Right lung (tissue), 10 donors: ENCODE measurements at places on chromosomes 4 and X.

DNA sequence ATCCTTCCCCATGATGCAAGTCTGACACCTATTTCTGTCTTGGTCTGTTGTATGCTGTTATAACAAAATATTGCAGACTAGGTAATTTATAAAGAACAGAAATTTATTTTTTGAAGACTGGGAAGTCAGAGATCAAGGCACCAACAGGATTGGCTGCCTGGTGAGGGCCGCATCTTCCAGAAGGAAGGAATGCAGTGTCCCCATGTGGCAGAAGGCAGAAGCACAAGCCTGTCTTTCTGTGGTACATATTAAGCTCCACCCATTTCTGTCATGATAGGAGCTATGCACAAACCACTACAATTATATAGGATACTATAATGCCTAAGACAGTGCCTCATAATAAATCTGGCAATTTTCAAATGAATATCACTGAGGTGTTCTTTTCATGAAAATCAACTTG is 502.3 kb upstream of the DIAPH2 start:
- DNase-seq: no peak

- peak; percentile 29 for DNase-seq
Observed at GRCh38 chr4:158850800-158851644, 82.2 kb downstream of the FNIP2 start.

DNA sequence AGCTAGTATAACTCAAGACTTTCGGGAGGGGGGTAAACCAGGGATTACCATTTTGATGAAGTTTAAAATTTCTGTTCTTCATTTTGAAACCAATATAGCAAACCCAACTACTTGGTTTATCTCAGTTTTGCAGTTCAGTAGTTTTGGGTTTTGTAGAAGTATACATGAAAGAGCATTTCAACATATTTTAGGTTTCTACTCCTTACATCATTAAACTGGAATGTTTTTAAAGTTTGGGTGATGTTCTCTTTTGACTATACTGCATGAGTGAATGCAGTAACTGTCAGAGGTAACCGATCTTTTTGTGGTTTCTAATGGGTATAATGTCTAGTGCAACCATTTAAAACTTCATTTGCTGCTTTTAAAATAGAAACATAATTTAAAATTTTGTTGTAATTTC is 248.3 kb upstream of the MAD2L1 start:
- DNase-seq: no peak

DNA sequence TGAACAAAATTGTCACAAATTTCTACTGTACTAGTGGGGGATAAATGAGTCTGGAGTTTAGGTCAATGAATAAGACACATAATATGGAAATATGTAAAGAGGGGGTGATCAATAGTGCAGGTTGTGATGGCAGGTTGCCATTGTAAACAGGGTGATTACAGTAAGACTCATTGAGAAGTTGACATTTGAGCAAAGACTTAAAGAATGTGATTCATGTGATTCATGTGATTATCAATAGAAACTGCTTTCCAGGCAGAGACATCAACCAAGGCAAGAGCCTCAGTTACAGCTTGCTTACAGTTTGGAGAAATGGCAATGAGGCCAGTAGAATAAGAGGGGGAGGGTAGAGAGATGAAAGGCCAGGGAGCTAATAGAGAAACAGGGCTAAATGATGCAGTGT is 45.8 kb upstream of the GIMD1 start:
- no peak for DNase-seq

DNA sequence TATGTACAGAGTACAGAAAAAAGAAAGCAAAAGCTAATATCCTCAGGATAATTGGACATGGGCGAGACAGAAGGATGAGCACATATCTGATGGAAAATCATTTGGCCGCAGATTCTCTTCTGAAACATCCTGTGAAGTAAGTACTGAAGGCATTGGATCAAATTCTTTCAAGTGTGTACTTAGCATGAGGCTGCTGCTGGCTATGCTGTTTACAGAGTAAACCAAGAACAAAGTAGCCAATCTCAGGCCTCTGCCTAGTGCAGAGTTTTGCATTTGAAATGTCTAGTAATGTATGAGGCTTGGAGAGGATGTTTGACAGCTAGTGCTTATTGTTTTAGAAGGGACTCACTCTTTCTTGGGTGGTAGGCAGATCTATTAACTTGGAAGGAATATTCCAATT is 128.5 kb downstream of the MAGEC2 start:
- no peak for DNase-seq

DNA sequence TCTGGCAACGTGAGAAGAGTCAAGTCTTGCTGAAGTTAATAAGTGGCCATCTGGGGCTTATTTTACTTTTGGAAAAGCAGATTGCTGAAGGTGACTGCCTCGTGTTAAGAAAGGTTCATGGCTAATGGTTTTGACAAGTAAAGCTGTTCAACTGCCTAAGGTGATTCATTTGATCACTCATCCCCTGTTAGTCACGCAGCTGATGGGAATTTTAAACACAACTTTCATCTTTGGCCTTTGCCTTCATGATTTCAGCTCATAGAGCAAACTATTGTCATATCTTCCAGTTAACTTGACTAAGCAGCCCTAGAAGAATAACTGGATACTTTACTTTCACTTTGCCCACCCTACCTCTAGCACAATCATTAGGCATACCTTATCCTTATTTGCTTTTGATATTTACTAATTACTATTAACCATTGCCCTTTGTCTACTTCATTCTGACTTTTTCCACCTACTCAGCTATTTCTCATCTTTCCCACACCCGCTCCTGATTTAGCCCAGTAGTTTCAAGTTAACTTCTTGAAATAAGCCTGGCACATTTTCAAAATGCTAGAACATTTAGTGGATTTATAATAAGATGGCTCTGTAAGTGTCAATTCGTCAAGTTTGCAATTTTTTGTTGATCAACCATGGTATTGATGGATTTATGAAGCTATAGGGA is 170.6 kb upstream of the S100G start:
- no peak for DNase-seq

GRCh38 chrX:43656005-43656494 is at the start of gene MAOA:
MAOA (plus strand) TSS chrX:43656299; CDS start chrX:43656342, 43 bp downstream.
- DNase-seq: peak; percentile 68

- no peak for DNase-seq
Observed at GRCh38 chr4:107733431-107733925, 13.4 kb upstream of the PAPSS1 start.

DNA sequence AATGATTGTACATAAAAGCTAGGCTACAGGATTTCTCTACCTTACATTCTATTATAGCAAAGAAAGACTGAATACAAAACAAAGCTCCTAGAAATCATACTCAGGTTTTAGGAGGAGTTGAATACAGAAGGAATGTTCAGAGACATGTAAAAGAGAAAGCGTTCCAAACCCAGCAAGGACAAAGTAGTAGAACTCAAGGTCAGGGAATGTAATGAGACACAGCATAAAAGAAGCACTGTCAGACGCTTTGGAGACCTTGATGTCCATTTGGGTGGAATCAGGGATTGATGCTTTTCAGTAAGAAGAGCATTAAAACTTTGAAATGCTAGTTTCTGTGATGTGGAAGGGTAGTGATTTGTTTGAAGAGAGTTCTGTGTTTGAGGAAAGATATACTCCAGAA is 303.6 kb downstream of the PCDH7 start:
- no peak for DNase-seq

DNA sequence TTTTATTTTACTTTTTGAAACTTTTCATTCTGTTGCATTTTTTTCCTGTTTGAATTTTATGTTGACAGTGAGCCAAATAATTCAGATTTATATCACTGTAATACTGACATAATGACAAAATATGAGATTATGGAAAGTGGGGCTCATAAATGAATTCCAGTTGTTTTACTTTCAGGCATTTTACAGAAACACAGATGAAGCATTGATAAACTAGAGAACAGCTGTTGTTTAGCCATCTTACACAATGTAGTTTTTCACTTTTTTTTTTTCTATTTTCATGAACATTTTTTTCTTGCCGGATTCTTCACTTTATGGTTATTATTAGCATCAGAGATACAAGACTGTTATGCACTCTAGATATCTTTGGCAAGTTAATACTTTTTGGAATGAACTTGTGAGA is 91.7 kb upstream of the PAQR3 start:
- DNase-seq: no peak

DNA sequence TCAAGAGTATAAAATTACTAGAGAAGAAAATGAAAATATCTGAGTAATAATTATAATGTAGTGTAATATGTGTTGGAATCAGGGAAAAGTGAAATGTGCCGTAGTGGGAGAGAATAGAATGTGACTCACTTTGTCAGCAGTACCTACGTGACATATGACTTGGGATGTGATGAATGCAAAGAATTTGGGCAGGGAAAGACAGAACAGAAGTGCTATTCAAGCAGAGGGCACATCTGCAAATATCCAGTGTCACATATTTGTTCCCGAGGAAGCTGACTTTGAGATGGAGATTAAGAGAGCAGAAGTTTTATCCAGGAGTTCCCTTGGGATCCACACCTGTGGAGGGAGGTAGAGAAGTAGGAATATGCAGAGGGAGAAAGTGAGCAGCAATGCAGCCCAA is 69.3 kb upstream of the HS3ST1 start:
- no peak for DNase-seq

DNA sequence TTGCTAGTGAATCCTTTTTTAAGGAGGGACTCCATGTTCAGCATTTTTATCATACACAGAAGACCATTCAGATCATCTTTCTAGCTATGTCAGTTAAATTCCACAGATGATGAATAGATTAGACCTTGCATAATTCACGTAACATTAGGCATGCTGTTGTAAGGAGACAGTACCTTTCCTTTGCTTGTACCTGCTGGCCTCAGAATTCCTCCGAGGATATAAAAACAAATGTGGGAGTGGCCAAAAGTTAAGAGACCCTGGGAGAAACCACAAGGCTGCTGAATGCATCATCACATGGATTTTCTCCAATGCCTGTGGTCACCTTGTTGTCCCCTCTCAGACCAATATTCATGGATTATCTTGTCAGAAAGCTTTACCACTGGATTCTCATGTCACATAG is 201.4 kb downstream of the MAGEB17 start:
- DNase-seq: no peak

DNA sequence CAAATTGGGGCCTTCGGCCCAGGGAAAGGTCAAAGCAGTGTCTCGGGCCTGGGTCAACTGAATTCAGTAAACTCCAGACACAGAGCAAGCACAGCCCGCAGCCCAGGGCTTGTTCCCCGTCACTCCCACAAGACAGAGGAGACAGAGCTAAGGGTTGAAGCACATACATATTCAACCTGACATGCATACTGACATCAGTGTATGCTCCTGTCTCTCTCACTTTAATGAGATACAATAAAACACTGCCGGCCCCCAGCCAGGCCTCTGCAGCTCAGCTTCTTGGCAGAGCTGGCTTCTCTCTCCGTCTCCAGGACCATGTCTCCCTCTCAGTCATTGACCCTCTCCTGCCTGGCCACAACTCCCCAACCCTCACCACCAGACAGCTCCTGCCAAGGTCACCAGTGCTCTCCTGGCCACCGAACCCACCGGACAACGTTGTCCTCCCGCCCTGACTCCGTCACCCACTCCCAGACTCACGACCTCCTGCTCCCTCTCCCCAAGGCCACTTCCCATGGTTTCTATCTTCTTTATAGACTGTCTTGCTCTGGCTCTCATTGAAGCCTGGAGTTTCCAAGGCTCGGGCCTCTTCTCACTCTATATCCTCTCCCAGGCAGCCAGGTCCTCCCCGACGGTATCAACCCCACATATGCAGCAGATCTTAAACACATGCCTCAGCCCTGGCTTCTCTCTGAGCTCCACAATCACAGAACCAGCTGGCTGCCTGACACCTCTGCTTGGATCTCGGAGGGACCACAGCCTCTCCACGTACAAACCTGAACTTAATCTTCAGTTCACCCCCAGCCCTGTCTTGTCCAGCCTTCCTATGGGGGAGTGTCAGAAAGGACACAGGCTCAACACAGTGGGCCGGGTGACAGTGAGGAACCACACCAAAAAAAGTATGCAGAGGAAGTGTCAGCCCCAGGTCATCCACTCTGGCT is 67.7 kb upstream of the C4orf50 start:
- DNase-seq: no peak

GRCh38 chr4:130077275-130077674 is 981.3 kb downstream of the C4orf33 start:
- DNase-seq: no peak

- DNase-seq: peak; percentile 83
Observed at GRCh38 chr4:6746721-6747293, 30.8 kb downstream of the BLOC1S4 start.

DNA sequence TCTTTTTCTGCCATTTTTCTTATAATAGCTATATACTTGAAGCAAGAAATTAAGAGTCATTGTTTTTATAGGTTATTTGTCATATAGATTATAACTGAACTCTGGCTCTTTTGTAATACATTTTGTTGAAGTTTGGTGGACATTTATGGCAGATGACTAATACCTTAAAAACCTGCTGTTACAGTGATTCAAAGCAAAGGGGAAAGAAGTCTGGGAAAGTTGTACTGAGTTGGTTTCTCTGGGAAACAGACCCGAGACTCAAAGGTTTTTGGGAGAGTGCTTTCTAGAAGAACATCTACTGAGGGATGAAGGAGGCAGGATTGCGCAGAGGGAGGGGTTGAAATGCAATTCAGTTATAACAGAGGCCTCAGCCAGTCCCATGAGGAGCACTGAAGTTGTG is 35.9 kb downstream of the NAP1L5 start:
- no peak for DNase-seq

DNA sequence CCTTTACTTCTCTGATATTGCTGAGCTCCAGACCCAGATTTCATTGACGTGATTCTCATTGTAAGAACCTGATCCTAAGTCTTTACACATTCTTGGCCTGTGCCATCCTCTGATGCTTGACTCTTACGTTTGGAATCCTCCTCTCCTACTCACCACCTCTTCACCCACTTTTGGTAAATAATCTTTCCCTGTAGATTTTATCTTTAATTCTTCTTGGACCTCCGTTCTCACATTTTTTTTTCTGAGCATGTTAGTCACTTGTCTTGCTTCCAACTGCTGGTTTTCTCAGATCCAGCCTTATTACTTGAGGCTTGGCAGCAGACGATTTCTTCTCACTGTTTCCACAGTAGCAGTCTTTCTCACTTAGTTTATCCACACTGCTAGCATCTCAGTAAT is 12.4 kb upstream of the SH3RF1 start:
- DNase-seq: no peak

DNA sequence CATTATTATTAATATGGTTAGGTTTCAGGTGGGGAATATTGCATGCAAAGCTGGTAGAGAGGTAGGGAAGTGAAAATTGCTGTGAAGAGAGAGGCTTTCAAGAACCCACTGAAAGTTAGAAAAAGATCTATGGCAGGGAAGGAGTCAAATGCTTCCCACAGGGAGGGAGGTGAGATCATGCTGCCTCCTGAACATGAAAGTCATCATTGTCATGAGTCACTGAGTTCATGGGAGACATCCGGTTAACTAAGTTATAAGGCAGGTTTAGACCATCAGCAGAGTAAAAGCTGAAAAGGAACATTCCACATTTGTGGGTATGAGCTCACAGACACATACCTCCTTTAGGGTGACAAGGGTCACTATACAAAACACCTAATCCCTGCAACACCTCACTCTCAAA is 16.2 kb downstream of the GATB start:
- DNase-seq: no peak

DNA sequence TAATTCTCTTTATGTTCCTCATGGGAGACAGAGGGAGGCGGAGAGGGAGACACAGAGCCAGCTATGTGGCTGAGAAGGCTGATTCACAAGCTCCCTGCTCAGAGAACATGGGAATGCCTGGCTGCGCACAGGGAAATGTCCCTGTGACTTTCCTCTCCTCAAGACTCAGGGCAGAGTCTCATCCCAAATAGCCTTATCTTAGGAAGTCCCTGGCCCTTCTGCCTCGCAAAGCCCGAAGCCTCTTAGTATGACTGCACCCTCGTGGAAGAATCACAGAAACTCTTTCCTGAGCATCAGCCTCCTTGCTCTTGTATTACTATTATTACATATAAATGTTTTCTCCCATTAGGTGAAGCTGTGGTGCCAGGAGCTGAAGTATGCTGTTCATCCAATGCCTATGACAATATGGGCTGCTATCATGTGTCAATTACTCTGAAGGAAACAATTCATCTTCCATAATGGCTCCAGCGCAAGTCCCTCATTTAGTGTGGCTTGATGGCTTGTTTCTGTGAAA is 230.5 kb downstream of the MGST2 start:
- DNase-seq: no peak
